ENCODE measurements at places on chromosomes 16 and 17. TPM values are rescaled to one million over a fixed set of nuclear protein-coding genes. Genes with fewer than 3 reads are reported as not detected.

The GLYR1 gene
- 31.2 TPM for total RNA-seq

The TLK2 gene
- 37.9 TPM for total RNA-seq

The CFAP119 gene
- total RNA-seq, result 0.89 TPM

The TMEM238L gene
- not detected for total RNA-seq

The WFDC1 gene
- 0.76 TPM for total RNA-seq

- no peak for DNase-seq
Measured at GRCh38 chr17:65800655-65801054, 239.2 kb upstream of the AXIN2 start.

DNA sequence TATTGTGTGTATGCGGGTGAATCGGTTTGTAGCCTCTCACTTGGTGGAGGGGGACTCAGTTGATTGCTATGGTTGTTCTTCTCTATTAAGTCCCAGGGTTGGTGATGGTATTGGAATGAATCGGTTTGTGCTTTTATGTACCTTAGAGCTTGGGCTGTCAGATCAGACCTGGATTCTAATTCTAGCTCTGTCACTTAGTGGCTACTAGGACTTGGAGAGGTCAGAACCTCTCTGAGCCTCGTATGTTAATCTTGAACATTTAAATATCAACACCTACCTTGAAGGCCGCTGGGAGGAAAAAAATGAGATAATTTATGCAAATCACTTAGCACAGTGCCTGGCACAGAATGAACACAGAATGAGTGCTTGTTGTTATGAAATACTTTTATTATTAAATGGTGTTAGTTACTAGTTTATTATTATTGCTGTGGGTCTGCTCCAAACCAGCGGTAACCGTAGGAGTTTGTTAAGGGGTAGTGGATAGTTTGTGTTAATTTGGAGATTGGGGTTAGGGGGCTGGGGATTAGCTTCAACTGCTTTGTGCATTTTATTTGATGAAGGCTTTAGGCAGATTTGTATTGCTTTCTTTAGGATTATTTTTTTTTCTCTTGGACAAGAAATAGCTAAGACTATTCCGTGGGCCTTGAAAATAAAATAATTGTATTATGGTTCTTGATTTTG is 3.5 kb downstream of the KDM6B start:
- DNase-seq, result peak; percentile 24

- peak; percentile 25 for DNase-seq
Measured at GRCh38 chr17:13154930-13155329, 137.1 kb upstream of the ELAC2 start.

DNA sequence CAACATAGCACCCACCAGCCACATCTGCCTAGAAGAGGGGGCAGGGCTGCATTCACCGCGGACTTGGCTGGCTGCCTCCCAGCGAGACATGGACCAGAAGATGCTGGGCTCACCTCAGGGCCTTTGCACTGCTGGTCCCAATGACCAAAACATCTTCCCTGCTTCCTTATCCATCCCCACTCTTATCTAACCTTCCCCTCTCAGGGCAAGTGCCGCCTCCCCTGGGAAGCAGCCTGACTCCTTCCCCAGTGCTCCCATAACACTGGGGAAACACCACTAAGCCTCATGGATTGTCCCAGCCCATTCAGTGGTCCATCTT is 5.7 kb downstream of the TMC6 start:
- DNase-seq, result no peak

- DNase-seq, result no peak
Measured at GRCh38 chr16:27464626-27465482, 62.9 kb downstream of the IL21R start.

DNA sequence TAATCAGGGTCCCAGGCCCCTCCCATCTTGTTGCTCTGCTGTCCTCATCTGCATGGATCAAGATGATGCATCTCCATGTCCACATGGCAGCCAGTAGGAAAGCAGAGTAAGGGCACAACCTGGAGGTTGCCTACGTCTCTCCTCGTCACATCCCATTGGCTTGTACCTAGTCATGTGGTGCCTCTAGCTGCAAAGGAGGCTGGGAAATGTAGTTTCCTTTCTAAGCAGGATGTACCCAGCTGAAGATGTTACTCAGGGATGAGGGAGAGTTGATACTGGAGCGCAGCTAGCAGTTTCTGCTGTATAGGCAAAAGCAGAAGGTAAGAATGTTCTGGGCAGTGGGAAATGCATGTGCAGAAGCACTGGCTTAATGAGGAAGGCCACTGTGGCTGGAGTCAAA is 20.8 kb downstream of the ABCC1 start:
- no peak for DNase-seq

DNA sequence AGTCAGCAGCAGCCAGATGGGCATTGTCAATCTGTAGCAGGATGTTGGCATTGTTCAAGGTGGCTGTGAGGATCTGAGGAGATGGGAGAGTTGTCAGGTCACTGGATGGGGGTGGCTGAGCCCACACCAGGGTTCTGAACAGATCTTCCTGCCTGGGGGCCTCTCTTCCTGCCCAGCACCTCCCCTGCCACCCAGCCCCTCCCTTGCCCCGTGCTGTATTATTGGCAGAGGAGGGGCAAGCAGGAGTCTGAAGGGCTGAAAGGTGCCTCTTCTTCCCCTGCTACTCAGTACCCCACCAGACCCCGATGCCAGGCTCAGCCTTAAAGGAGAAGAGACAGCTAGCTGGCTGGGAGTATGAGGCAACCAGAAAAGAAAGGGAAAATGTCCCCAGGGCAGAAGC is 93.0 kb downstream of the GOSR1 start:
- DNase-seq, result no peak

DNA sequence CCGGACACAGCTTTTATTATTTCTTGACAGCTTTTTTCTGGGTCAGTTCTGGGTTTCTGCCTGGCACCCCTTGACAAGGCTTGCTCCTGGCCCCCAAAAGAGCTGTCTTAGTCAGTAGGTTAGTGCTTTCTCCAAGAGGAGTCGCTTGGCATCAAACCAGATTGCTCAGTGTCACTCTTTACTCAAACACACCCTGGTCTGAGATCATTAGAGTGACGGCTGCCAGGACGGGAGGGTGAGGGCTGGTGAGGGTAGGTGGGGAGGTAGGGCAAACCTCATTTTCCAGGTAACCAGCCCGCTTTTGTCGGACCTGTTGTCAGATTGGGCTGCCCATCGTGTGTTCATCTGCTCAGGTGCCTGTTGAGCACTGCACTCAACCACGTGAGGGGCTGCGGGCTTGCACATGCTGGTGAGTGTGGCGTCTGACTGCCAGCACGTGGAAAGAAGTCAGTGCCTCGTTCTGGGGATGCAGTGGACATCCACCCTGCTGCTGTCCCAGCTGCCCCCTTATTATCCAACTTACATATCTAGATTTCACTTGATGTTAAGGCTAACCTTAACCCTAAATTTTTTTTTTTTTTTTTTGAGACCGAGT is 12.4 kb downstream of the TMEM94 start:
- DNase-seq, result no peak

DNA sequence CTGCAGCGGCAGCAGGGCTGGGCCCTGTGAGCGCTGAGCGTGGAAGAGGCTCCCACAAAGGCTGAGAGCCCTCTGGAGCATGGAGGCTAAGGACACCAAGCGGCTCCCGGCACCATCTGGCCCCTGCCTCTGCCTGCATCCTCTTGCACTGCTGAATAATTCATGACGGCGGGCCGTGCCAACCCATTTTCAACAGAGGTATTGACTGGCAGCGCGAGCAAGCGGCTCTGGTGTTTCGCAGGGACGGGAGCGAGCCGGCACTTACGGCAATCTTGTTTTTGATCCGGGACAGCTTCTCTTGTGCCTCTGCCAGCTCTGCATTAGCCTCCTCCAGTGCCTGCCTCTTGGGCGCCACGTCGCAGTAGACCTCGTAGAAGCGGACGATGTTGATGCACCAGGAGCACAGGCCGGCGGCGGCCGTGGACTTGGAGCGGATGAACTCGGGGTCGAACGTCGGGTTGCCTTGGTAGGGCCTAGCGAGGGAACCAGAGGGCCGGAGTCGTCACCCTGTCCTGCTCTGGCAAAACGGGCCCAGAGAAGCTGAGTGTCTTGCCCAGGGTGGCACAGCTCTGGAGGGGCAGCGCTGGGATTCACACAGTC is 80.4 kb downstream of the PGS1 start:
- DNase-seq, result no peak
